ENCODE measurements at places on chromosomes 13 and 19.

DNA sequence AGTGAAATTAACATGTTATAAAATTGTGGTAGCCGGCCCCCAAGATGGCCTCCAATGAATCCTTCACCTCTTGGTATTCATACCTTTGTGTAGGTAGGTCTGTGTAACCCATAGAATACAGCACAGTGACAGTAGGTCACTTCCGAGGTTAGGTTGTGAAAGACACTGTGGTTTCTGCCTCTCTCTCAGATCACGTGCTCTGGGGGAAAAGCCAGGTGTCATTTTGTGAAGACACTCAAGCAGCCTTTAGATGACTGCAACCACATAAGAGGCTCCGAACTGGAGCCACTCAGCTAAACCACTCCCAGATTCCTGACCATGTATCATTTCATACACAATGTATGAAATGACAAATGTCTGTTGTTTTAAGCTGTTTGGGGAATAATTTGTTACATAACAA lies 9.8 kb upstream of the USPL1 start:
- no peak for DNase-seq

- DNase-seq: no peak
These were observed 335.7 kb downstream of the RFC3 start for GRCh38 chr13:34153428-34154180.

DNA sequence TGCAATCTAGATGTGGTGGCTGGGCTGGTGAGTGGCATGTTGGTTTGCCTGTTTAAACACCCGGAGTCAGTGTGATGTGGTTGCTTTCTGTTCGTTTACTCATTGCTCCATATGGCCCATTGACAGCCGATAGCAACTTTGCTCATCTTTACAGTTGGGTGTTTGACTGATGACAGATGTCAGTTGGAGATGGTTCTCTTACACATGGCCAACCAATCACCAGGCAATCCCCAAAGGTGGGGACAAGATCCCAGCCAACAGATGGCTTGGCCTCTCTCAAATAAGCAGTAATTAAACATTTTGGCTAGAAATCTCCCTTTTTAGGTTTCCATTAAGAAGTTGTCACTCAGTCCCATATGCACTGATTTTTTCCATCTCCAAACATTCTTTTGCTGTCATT lies 497.1 kb upstream of the ARGLU1 start:
- DNase-seq: no peak

GRCh38 chr13:59721926-59722910 lies 441.5 kb downstream of the DIAPH3 start:
- DNase-seq: no peak

- DNase-seq: no peak
These were observed 12.2 kb downstream of the CIC start for GRCh38 chr19:42281146-42281826.

GRCh38 chr19:1173159-1173844 lies 766 bp downstream of the SBNO2 start:
- no peak for DNase-seq

DNA sequence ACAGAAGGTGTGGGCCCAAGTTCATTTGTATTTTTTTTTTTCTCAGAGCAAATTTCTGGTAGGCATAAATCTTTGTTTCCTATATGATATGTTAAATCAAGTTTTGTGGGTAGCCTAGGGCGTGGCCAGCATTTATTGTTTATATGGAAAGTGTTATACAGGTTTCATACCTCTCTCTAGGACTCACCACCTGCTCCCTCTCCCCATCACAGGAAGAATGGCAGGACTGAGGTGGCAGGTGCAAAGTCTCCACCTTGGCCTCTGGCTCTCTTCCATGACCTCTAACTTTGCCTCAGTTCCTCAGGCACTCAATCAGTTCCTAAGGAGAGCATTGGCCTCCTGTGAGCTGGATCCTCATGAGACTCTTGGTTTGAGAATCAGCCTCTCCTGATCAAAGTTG lies 172.3 kb upstream of the TSC22D1 start:
- no peak for DNase-seq

- no peak for DNase-seq
These were observed 34.6 kb downstream of the CRTC1 start for GRCh38 chr19:18718015-18718526.

DNA sequence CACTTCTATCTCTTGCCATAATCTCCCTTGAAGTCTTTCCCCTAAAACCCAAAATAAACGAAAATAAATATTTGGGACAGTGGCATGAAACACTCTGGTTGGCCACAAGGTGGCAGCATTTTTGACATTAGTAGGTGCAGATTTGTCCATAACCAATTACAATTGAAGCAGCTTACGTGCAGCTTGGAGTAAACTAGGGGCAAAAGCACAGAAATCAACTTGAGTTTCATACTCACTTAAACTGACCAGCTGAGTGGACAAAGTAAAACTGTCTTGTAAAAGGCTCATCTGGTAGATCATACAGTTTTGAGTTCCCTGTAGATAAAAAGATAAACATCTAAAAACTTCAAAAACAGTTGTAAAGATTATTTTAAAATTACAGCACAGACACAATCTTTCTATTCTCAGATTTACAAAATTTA lies 18.8 kb downstream of the PDCD5 start:
- DNase-seq: peak; percentile 17

- DNase-seq: no peak
These were observed 27.5 kb downstream of the LNX2 start for GRCh38 chr13:27592865-27593264.

DNA sequence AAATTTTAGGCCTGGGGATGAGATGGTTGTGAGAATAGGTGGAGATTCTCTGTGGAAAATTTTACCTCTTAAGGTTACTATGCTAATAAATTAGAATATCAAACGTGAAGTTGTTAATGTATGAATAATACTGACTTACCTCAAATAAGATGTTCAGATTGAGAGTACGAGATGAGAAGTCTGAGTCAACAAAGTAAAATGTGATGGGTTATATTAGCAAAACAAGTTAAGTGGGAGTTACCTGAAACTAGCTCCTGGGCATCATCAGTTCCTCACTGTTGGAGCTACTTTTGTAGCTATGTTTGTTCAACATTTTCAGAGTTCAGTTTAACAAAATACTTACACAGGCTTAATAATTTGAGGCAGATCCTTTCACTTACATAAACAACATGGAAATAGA lies 108.6 kb downstream of the PIBF1 start:
- DNase-seq: no peak

GRCh38 chr19:37899453-37899852 lies 6.9 kb downstream of the WDR87 start:
- no peak for DNase-seq

DNA sequence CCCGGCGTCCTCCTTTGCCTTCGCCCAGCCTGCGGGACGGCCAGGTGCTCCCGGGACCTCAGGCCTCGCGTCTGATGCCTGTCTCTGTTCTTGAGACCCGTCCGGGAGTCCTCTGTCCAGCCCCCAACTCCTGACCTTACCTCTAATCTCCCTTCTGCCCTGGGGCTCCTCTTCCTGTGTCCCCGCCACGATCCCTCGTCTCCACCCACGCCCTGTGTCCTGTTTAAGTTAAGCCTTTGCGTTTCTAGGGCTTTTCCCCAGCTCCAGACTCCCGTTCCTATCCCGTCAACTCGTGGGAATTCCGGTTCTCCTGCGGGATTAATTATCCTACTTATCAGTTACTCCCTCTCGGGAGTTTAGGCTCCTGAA lies 686 bp downstream of the LENG8 start:
- no peak for DNase-seq

DNA sequence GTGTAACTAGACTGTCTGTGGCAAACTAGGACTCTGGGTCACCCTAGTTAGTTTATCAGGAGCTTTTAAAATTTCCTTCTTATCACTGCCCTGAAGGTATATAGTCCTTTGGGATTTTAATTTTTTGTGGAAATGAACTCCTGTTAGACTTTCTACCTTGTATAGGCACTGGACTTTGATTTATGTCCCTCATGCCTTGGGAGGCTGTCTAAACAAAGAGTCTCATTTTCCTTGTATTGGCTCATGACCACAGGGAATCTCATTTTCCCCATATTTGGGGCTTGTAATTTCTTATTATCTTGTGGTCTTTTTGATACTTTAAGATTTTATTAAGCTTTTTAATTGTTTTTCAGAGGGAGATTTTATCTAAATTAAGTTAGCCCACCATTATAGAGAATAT lies 21.4 kb downstream of the KCTD4 start:
- peak; percentile 30 for DNase-seq

GRCh38 chr13:112453874-112454647 lies 77.9 kb downstream of the SPACA7 start:
- no peak for DNase-seq

DNA sequence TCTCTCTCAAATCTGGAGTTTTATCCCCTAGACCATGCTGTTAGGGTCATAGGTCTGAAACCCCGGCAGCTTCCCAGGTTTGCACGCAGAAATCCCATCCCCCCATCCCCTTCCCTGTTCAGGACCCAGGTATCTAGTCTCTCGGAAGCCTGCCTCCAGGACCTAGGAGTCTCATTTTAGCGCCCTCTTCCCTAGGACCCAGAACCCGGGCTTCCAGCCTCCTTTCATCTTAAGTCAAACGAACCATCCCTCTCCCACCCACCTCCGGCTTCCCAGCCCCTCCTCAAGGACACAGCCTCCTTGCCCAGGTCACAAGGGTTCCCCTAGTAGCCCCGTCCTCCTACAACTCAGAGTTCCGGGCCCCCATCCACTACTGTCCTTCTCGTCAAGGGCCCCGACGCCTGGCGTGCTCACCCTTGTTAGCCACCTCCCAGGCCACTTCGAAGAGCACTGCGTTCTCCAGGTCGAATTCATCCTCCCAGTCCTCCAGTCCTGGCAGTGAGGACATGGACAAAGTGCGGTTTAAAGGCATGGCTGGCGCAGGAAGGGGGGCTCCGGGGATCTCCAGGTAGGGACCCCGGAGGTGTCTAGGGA lies 431 bp downstream of the GYS1 start:
- DNase-seq: no peak

- DNase-seq: no peak
These were observed 143.8 kb upstream of the ZNF507 start for GRCh38 chr19:32201636-32202051.

GRCh38 chr13:51488212-51488611 lies 35.4 kb upstream of the INTS6 start:
- DNase-seq: no peak

- no peak for DNase-seq
These were observed 24.2 kb downstream of the TUBA3C start for GRCh38 chr13:19157461-19157860.

All from fibroblast of skin of left quadriceps (primary cell).